ENCODE measurements at places on chromosomes 1 and 21.

DNA sequence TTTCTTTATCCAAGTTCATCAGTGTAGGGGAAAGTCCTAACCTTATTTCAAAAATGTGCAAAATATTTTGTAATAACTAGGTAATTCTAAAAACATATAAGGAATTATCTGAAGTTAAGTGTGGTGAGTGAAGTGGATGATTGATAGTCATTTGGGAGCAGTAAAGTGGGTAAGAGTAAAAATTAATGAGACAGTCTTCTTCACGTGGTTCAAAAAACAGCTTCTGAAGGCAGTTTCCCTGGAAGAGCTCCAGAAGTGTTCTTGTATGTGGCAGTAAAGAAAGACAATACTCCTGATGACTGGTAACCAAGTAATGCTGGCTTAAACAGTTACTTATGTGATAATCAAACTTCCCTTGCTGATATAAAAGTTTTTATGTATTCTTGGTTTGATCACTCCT, 50.3 kb downstream of the LEPR start:
- no peak for DNase-seq

GRCh38 chr1:203858055-203858454, 3.3 kb upstream of the SNRPE start:
- DNase-seq, result no peak

- DNase-seq, result no peak
Measured at GRCh38 chr21:44758781-44759627, 42.6 kb downstream of the UBE2G2 start.

DNA sequence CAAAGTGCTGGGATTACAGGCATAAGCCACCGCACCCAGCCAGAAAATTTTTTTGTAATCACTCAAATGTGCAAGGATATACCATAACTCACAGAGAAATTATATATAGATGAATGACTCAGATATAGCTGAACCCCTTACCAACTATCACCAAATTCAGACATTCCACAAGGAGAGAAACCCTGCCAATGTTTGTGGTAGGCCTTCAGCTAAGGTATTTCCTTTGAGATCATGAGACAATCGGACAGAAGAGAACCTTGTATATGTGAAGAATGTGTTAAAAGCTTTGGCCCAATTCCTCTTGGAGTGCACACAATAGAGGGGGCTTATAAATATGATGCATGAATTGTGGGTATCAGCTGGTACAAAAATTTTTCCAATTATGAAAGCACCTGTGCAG, 50.7 kb downstream of the ZNF684 start:
- no peak for DNase-seq

DNA sequence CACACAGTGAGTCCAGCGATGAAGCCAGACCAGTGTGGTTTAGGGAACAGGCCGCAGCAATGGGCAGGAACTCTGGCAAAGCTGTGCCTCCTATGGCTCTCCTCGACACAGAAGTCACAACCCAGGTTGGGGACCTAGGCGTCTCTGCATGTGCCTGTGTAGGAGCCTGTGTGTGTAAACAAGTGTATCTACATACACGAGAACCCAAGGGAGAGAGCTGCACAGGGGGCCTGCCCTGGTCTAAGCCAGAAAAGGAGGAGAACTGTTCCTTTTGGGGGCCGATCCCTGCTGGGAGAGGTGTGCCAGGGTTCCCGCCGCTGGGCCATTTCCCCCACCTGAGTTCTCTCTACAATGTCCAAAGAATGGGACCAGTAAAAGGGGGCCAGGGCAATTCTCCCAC, 56.0 kb downstream of the CD247 start:
- no peak for DNase-seq

DNA sequence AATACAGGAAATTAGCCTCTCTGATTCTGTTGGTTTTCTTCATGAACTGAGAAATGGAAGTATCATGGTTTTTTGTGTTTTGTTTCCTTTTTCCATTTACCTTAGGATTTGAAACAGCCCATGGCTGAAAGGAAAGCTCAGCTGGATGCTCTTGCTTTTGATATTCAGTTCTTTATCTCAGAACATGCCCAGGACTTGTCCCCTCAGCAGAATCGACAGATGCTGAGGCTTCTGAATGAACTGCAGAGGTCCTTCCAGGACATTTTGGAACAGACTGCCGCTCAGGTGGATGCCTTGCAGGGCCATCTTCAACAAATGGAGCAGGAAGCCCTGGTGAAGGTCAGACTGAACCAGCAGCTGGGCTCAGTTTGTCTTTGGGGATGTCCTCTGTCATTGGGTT, 142.4 kb downstream of the MACF1 start:
- DNase-seq, result no peak

DNA sequence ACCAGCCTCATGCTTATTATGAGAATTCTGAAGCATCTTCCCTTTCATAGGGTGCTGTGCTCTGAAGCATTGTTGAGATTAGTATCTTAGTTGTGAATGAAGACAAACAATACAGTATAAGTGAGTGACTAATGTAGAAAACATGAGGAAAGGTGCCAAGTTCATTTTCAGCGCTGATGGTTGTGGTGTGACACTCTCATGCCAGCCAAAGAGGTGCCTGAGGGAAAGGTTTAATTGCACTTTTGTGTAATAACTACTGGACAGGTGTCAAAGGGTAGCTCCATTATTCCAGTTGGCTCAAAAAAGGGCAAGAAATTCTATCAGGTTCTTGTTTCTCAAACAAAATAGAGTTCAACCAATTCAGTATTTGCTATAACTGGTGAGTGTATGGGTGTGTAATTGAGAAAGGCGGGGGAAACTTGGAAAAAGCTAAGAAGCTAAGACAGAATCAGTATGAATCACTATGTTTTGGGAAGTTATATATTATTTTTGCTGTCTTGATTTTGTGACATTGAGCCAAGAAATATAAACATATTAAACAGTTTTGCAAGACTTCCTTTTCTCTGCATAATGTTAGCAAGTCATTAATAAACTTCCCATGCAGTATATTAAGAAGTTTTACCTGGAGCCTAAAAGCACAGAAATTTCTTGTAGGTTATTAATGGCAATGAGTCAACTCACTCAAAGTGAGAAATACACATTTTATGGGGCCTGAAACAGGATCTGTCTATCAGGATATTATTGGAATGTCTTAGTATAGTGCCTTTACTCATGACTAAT, 31.8 kb downstream of the KCNK2 start:
- no peak for DNase-seq

DNA sequence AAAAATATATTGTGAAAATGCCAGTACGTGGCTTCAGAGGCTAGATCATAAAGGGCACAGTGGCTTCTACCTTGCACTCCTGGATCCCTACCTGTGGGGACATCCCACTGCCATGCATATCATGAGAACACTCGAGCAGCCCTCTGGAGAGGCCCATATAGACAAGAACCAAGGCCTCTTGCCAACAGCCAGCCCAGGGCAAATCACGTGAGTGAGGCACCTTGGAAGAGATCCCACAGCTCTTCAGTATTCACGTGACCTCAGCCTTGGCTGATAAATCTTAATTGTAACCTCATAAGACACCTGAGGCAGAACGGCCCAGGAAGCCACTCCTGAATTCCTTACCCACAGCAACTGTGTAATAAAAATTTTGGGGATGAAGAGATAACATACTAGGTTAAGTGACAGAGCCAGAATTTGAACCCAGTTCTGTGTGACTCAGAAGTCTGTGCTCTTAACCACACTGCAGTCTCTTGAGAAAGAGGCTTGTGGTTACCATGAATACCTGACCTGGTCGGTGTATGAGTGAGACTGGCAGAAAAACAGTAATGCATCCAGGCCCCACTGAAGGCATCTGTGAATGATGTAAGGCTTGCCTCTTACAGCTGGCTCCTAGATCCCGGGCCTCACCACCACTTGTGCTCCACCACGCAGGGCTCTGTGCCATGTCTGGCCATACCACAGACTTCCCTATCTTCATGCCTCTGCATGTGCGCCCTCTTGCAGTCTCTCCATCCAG, 6.9 kb upstream of the A3GALT2 start:
- no peak for DNase-seq

GRCh38 chr1:195766709-195767108, 841.5 kb downstream of the KCNT2 start:
- DNase-seq, result no peak

DNA sequence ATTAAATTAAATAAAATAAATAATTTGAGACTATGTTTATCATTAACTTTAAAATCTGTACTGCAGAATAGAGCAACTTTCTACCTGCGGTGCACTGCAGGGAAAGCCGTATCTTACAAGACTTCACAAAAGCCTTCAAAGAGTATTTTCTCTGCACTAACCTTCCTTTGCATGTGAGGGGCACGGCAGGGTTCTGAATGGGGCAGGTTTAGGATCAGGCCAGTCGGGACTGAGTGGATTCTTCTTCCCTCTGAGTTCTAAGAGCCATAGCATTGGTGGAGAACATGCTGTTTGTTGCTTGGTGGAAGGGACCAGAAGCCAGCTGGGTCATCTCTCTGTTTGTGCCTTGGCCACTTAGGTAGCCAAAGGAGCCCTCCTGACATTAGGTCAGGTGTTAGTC, 55.2 kb upstream of the LGALS8 start:
- DNase-seq, result no peak

GRCh38 chr1:89971600-89971999, 23.3 kb upstream of the ZNF326 start:
- DNase-seq, result no peak

- DNase-seq, result no peak
Measured at GRCh38 chr1:3126756-3127678, 58.0 kb downstream of the PRDM16 start.

- no peak for DNase-seq
Measured at GRCh38 chr1:31541194-31541593, 35.1 kb upstream of the TINAGL1 start.

- no peak for DNase-seq
Measured at GRCh38 chr1:87404296-87404695, 75.6 kb downstream of the LMO4 start.

GRCh38 chr1:113281550-113281949, 108.8 kb upstream of the MAGI3 start:
- no peak for DNase-seq

DNA sequence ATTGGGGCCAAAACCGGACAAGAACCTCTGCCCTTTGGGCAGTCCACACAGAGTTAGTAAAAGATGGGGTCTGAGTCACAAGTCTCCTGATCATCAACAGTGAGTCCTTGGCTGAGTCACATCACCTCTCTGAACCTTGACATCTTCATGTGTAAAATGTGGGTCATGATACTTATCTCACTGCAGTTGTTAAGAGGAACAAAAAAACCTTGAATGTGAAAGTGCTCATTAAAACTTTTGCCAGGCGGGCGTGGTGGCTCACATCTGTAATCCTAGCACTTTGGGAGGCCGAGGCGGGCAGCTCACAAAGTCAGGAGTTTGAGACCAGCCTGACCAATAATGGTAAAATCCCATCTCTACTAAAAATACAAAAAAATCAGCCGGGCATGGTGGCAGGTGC, 15.7 kb downstream of the S100A16 start:
- DNase-seq, result no peak

DNA sequence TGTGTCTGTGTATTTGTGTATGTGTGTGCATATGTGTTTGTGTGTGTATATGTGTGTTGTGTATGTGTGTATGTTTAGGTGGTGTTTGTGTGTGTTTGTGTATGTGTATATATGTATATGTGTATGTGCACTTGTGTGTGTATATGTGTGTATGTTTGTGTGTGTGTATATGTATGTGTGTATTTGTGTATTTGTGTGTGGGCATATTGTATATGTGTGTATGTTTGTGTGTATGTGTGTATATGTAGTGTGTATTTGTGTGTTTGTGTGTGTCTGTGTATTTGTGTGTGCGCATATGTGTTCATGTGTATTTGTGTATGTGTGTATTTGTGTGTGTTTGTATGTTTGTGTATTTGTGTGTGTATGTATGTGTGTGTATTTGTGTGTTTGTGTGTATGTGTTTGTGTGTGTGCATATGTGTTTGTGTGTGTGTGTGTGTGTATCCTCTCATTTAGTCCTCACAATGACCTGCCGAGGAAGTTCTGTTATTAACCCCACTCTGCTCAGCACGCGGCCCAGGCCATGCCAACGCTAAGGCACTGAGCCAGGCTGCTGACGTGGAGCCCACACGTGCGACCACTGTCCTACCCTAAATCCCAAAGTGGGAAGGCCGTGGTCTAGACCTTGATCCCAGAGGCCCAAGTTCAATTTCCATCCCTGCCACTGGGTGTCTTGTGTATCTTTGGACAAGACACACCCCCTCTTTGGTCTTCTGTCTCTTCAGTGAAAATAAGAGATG, 43.2 kb upstream of the TMEM51 start:
- DNase-seq, result no peak

DNA sequence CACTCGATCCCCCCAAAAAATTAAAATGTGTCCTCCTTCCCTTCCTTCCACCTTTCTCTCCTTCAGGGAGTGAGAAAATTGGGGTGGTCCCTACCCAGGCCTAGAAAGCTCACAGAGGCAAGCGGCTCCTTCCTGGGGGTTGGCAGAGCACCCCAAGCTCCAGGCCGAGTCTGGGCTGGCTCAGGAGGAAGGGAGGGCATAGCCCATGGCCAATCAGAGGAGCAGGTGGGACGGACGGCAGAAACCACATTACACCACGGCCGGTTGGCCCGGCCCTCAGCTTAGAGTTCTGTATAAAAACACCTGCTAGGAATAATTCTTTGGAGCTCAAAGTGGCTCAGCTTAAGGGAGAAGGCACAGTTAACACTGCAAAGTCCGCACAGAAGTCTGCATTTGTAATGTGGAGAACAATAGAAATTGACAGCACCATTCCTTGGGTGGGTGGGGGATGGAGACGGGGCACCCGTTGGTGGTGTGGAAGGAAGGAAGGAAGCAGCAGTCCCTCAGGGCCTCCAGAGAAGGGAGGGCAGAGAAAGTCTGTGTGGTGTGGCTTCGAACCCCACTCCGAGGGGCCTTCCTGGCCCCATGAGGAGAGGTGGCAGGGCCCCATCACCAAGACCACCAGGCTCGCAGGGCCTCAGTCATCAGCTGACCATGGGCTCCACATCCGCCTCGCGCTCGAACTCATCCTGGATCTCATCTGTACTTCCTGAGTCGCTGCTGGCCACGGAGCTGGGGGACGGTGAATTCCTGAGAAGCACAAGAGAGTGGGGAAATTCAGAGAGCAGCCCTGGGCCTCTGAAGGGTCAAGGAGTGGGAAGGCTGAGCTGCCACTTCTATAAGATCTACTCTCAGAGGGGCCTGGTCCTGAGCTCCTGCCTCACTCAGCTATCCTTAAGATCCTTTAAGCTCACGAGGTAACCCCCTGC, 5.8 kb upstream of the ALDH4A1 start:
- no peak for DNase-seq

GRCh38 chr21:41973861-41974751, 20.3 kb upstream of the C2CD2 start:
- DNase-seq, result no peak

GRCh38 chr1:167503626-167504466, 14.5 kb downstream of the CD247 start:
- no peak for DNase-seq

- no peak for DNase-seq
Measured at GRCh38 chr1:14930247-14930965, 223.1 kb upstream of the TMEM51 start.

- DNase-seq, result no peak
Measured at GRCh38 chr1:41381692-41382479, 20.7 kb downstream of the FOXO6 start.

- no peak for DNase-seq
Measured at GRCh38 chr21:38888991-38889561, 83.3 kb downstream of the ETS2 start.

- no peak for DNase-seq
Measured at GRCh38 chr1:53992085-53992874, 25.7 kb downstream of the LDLRAD1 start.

- DNase-seq, result no peak
Measured at GRCh38 chr1:155004352-155005075, 1.9 kb downstream of the ZBTB7B start.

GRCh38 chr1:239575113-239575512, 188.7 kb downstream of the CHRM3 start:
- no peak for DNase-seq
